ENCODE measurements at places on chromosomes 7 and 10.

GRCh38 chr10:5968037-5968680, 9.2 kb downstream of the IL15RA start:
- DNase-seq: no peak

DNA sequence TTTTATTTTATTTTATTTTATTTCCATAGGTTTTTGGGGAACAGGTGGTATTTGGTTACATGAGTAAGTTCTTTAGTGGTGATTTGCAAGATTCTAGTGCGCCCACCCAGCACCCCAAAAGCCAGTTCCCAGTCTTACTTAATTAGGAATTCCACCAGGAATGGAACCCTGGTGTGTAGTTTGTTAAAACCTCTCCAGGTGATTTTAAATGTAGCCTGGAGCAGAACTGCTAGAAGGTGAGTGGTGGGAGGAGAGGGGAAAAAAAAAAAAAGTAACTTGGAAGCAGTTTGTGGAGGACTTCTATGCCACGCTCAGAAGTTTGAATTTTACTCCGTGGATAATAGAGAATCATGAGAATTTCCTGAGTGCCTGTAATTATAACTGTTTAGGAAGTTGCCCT, 5.5 kb upstream of the TEX47 start:
- DNase-seq: no peak

GRCh38 chr10:26335574-26336093, 102.5 kb upstream of the APBB1IP start:
- no peak for DNase-seq

DNA sequence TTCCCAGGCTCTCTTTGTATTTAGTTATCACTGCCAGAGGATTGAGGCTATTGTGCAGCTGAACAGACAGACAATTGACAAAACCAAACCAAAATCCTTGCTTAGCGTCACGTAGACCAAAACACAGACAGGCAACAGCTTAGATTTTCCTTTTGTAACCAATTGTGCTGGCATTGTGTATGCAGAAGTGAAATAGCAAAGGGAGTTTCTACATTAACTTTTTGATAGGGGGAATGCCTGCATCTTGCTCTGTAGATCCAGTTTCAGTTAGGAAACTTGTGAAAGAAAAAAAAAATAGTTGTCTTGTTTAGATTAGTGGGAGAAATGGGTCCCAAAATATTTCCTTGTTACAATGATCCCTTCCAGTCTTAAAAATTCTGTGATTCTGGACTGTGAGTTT, 333.8 kb downstream of the BBS9 start:
- no peak for DNase-seq

- peak; percentile 70 for DNase-seq
These were observed 46.2 kb upstream of the GDF10 start for GRCh38 chr10:47253651-47254375.

GRCh38 chr10:83075815-83076355, 1063.4 kb upstream of the GHITM start:
- DNase-seq: no peak

- no peak for DNase-seq
These were observed 54.1 kb downstream of the FAM171A1 start for GRCh38 chr10:15316871-15317464.

- DNase-seq: no peak
These were observed 100.5 kb downstream of the ZEB1 start for GRCh38 chr10:31419394-31420063.

DNA sequence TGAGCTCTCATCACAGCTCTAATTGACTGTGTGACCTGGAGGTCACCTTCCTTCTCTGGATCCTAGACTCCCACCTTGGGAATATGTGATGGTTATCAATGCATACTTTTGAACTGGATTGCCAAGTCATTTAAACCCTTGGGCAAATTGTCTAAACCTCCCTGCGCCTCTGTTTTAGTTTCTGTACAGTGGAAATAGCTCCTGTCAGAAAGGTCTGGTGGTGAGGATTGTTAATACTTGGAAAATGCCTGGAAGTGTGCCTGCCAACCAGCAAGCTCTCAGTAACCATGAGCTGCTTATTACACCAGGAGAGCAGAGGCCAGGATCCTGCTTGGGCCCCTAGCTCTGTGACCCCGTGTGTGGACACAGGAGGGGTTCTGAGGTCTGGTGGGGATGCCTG, 108.7 kb upstream of the PPIF start:
- no peak for DNase-seq

- DNase-seq: no peak
These were observed 29.6 kb downstream of the MAD1L1 start for GRCh38 chr7:2202901-2203765.

- DNase-seq: no peak
These were observed 12.2 kb upstream of the HYCC1 start for GRCh38 chr7:23026164-23026563.

GRCh38 chr10:2908851-2909630, 158.3 kb upstream of the PFKP start:
- no peak for DNase-seq

DNA sequence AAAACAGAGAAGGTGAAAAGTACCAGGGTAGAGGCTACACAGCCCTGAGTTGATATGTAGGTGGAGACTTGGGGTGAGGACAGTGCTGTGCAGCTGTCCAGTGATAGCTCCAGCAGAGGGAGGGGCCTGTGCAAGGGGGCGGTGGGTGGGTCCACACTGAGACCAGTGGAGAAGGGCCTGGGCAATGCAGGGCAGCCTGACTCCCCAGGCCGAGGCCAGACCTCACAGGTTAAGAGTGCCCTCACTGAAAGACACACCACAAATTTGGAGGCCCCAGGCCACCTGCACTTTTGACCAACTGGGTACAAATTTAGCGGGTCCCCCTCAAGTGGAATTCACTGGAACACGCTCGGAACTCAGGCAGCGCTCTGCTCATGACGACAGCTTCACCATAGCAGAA, 6.7 kb upstream of the RASGEF1A start:
- DNase-seq: no peak

DNA sequence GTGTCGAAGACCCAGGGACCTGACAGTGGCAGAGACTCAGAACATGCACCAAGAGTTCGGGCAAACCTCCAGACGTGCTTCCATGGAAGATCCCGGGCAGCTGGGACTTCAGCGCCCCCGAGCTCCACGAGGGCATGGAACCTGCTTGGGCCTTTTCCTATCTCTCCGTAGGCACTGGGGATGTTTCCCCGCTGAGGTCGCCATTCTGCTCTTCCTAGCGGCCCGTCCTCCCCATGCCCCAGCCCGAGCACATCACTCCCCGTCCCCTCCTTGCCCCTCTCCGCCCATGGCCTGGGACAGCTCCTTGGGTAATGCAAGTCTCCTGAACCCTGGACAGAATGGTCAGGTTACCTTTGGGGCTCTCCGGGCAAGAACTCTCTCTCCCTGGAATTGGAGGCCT, 32.3 kb upstream of the SHH start:
- no peak for DNase-seq

- no peak for DNase-seq
These were observed 9.7 kb upstream of the GDF10 start for GRCh38 chr10:47290338-47290737.

- no peak for DNase-seq
These were observed 29.5 kb downstream of the APBB1IP start for GRCh38 chr10:26467639-26468038.

GRCh38 chr7:141754939-141755338, 9.0 kb upstream of the TAS2R3 start:
- no peak for DNase-seq

GRCh38 chr7:134108802-134109201, 18.3 kb upstream of the LRGUK start:
- no peak for DNase-seq

DNA sequence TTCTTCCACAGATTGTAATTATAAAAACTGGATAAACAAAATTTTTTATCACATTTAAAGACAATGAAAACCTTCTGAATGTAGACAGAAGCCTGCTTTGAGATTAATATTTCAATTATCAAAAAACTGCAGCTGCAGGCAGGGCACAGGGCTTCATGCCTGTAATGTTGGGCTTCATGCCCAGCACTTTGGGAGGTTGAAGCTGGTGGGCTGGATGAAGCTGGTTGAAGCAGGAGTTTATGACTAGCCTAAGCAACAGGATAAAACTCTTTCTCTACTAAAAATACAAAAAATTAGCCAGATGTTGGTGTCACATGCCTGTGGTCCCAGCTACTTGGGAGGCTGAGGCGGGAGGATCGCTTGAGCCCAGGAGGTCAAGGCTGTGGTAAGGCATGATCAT, 41.2 kb downstream of the PDZD8 start:
- DNase-seq: no peak

GRCh38 chr7:147523056-147523455, 1067.5 kb upstream of the C7orf33 start:
- no peak for DNase-seq

Measured in smooth muscle cell of the brain vasculature (primary cell).